ENCODE measurements at places on chromosomes 3 and 15.

DNA sequence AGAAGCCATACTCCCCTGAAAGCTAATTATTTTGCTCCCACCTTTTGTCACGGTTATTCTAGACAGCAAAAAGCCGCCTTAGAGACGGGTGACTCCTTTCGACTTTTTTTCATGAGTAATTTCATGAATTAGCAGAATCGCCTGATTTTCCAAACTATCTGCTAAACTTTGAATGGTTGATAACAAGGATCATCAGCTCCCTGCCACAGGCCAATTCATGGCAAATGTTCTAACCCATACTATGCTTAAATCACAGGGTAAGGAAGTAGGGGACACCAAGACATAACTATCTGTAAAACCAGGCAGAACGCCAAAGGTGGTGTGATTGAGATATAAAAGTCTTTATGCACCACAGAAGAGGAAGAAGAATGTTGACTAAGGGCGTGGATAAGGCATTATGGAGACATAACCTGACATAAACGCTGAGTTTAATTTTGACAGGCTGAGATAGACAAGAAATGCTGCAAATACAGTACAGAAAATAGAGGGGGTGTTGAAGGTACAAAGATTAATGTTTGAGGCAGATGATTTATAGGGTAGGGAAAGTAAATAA lies 891 bp upstream of the DMXL2 start:
- DNase-seq: no peak

- DNase-seq: no peak
These were observed 298.8 kb upstream of the CTDSPL start for GRCh38 chr3:37562876-37563275.

- no peak for DNase-seq
These were observed 374.7 kb downstream of the TUSC7 start for GRCh38 chr3:117084277-117084676.

- no peak for DNase-seq
These were observed 31.6 kb upstream of the ABHD10 start for GRCh38 chr3:111947231-111947630.

DNA sequence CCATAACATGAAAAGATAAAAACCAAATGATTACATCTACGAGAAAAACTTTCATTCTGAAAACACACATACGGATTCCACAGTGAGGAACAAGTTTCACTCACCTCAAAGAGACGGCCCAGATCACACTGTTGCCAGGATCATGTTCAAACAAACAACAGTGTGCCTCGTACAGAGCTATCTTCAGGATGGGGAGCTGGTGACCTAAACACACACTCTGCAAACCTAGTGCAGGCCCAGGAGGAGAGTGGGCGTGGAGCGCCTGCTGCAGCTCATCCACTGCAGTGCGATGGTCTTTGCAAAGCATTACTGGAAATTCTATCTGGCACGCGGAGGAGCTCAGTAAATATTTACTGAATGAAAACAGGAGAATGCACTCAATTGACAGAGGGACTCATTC lies 38.5 kb downstream of the TAMM41 start:
- DNase-seq: no peak

DNA sequence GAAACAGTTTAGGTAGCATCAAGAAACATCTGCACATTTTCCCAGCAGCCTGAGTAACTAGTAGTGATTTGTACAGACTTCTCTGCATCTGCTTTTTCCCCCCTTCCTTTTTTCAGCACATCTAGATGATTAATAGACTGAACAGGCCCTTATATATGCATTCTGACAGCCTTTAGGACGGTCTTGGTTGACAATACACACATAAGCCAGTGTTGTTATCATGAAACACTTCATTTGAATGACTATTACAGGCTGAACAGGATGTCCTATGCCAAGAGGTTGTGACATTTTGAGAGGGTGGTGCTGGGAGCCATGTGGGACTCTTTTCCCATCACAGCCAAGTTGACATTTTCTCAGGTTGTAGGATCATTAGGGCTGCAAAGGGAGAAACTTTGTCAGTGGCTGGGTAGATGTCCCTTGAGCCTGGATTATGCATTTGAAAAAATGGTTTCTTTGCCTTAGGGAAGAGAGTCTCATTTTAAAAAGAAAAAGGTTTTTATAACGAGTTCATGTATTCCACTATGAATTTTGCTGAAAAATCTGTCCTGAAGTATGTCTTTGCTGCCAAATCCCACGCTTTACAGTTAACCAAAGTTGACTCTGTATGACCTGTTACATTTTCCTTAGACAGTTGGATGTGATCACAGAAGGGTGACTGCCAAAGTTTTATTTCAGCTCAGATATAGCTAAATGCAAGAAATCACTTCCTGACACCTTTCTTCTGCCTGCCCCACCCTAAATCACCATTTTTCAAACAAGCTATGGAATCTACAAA lies 73.7 kb downstream of the FILIP1L start:
- no peak for DNase-seq

GRCh38 chr15:76763554-76763953 lies 141.6 kb downstream of the SCAPER start:
- no peak for DNase-seq

- DNase-seq: no peak
These were observed 20.5 kb downstream of the EAF2 start for GRCh38 chr3:121855555-121855954.

DNA sequence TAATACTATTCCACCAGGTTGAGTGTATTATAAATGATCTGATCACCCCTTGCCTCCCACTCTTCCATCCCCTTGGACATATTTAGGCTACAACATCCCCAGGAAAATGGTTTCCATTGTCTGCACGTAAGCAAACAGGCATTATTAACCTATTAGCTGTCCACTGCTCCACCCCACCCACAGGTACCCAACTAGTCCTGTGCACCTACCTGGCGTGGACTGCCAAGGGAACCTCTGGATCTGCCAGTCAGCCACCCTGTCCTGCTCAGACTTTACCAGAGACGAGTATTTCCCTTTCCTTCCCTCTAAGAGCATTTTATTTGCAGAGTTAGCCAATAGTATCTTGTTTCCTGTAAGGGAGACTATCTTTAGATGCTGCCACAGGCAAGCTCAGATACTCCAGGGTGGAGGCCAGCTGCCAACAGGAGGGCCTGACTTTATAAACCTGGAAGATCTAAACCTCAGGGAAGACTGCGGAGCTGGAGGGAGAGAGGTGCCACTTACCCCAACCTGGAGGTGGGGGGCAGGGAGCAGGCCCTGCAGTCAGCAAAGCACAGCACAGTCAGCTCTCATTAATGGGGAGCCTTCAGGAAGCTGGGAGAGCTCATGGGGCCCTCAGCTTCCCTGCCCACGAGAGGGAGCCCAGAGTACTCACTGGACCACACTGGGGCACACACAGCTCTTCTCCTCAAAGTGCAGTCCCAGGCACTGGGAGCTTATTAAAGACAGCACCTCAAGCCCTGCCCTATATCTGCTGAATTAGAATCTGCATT lies at the start of gene CX3CR1:
Gene CX3CR1 (minus strand): TSS at position 292 of the 773 bp plus-strand sequence. CDS start 13,527 bp downstream, outside the sequence.
- no peak for DNase-seq

- DNase-seq: no peak
These were observed 64.5 kb upstream of the MBNL1 start for GRCh38 chr3:152204218-152204617.

- DNase-seq: no peak
These were observed 140.5 kb upstream of the KLHL25 start for GRCh38 chr15:85935182-85935581.

DNA sequence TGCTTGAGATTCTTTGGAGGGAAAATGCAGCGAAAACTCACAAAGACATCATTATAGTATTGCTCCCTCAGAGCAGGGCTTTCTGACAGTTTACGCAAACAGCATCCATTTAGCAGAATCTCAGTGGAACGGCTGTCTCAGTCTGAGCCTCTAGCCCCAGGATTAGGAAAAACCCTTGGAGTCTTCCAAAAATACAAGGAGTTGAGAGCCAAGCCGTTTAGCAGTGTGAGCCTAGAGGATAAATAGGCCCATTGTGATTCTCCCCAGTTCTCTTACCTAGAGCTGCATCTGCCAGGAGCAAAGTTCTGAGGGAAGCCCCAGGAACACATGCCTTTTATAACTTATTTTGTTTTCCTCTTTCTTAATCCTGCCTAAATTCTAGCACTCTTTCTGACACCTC lies 359.6 kb downstream of the NTRK3 start:
- DNase-seq: no peak

GRCh38 chr15:64333986-64334929 lies 21.7 kb downstream of the CSNK1G1 start:
- peak; percentile 5 for DNase-seq

DNA sequence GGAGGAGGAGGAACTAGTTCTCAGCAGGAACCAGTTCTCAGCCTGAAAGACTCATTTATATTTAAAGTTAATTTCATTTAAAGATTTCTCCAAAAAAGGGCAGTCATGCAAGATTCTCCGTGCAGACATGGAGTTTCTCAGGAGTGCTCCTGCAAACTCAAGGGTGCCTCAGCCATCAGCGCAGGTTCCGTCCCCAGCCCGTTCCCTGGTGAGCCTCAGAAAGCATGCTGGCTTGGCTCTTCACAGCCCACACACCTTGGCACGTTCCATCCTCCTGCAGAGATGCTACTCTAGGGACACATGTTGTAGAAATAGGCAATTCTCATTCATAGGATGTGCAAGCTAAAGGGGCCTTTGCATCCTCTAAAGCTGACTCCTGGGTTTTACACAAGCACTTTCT lies 123.0 kb downstream of the LIPC start:
- no peak for DNase-seq

DNA sequence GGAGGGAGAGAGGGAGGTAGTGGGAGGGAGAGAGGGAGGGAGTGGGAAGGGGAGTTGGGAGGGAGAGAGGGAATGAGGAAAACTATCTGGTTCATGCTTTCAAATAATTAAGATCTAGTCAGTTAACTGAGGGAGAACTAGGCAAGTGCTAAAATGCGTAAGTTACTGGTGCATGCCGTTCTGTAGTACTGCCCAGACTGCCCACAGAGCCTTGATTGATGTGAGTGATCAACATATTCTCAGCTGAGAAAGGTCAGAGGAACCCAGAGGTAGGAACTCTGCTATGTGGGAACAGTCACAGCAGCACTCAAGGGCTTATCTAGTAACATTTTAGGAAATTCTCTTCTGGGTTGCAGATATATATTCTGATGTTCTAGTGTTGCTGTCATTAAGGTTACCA lies 149.8 kb upstream of the ROBO1 start:
- no peak for DNase-seq

DNA sequence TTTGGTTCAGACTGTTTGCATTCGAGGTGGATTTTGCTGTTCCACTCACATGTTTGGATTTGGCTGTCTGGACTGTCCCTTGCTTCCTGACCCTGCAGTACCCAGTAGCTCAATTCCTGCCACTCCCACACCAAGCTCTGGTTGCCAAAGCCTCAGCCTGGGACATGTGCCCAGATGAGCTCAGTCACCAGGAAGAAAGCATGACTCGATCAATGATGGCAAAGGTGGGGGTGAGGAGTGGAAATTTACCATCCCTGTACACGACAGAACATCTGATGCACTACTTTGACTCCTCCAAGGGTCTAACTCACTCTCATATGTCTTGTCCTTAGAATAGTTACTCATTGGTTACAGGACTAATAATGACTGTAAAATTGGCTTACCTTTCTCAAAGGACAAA lies 45.2 kb downstream of the ZNF385D start:
- no peak for DNase-seq

GRCh38 chr3:71724171-71724453 lies 1.1 kb downstream of the EIF4E3 start:
- DNase-seq: no peak

DNA sequence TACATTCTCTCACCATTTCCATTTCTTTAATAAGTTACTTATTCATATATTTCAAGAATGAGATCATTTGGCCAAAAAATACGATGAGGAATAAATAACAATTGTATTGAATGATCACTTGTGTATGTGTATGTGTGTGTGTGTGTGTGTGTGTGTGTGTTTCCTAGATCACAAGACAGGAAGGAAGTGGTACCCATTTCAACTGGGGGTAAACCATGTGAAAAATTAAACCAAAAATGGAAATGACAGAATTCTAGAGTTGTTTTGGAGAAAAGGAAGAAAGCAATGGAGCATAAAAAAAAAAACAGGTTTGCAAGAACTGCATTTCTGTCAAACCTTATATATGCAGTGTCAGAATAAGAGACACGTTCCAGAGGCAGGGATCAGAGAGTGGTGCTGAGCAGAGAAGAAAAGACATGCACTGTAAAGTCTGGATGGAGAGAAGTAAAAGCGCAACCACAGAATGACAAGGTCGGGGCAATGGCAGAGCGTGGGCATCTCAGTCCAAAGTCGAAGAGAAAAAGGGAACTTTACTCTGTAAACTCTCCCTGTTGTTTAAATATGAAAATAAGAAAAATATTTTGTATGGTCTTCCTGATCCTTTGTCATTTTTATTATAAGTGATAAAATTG lies 75.5 kb downstream of the PEX5L start:
- no peak for DNase-seq

- no peak for DNase-seq
These were observed 62.4 kb downstream of the MBNL1 start for GRCh38 chr3:152331018-152331541.

GRCh38 chr3:171797873-171798272 lies 12.4 kb downstream of the PLD1 start:
- no peak for DNase-seq

GRCh38 chr3:183692436-183692835 lies 5.2 kb upstream of the YEATS2 start:
- no peak for DNase-seq

- DNase-seq: no peak
These were observed 10.5 kb upstream of the C3orf49 start for GRCh38 chr3:63808633-63809032.

DNA sequence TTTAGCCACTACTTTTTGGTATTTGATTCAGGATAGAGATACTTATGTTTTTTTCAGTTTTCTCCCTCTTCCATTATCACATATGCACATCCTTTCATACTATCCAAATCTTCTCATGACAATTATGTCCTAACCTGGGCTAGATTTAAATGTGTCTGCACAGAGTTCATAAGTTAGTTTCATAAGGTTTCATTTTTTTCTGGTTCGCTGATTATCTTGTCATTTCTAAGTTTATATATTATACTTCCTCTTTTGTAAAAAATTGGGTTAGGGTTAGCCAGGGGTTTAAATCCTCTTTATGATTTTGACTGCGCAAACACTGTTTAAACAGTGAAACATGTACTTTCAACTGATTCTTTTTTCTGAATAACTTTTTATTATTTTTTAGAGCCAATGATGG lies 148.6 kb downstream of the SST start:
- DNase-seq: no peak

- DNase-seq: no peak
These were observed 22.4 kb upstream of the ABHD10 start for GRCh38 chr3:111956449-111956848.

DNA sequence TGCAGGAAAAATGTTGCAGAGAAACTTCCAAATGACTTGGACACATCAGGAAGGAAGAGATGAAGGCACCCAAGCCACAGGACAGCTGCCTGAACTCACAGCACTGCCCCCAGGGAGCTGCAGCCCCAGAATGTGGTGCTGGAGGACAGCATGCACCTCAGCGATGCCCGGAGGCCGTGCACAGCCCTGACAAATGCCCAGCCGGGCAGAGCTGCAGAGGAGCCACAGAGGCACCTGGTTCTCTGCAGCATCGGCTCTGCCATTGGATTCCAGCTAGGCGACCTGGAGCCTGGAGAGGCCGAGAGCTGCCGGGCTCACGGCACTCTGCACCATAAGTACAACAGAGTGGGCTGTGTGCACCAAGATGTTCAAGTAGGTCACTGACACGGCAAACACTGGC lies 97.5 kb downstream of the OCA2 start:
- DNase-seq: no peak

- DNase-seq: no peak
These were observed 63.4 kb downstream of the USP13 start for GRCh38 chr3:179716226-179716625.
